ENCODE measurements at places on chromosomes 12 and 14.

DNA sequence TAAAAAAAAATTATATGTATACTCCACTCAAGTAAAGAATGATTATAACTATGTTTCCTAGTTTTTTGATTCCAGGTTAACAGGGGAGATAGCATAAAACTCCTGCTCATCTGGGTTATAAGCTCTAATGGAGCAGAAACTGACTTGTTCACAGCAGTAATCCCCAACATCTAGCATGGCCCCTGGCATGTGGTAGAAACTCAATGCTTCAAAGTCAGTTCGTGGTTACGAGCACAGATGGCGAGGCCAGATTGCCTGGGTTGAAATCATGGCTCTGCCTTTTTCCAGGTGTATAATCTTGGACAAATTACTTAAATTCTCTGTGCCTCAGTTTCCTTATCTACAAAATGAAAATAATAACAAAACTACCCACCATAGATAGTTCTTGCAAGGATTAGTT, 183.8 kb downstream of the TTC7B start:
- no peak for DNase-seq

DNA sequence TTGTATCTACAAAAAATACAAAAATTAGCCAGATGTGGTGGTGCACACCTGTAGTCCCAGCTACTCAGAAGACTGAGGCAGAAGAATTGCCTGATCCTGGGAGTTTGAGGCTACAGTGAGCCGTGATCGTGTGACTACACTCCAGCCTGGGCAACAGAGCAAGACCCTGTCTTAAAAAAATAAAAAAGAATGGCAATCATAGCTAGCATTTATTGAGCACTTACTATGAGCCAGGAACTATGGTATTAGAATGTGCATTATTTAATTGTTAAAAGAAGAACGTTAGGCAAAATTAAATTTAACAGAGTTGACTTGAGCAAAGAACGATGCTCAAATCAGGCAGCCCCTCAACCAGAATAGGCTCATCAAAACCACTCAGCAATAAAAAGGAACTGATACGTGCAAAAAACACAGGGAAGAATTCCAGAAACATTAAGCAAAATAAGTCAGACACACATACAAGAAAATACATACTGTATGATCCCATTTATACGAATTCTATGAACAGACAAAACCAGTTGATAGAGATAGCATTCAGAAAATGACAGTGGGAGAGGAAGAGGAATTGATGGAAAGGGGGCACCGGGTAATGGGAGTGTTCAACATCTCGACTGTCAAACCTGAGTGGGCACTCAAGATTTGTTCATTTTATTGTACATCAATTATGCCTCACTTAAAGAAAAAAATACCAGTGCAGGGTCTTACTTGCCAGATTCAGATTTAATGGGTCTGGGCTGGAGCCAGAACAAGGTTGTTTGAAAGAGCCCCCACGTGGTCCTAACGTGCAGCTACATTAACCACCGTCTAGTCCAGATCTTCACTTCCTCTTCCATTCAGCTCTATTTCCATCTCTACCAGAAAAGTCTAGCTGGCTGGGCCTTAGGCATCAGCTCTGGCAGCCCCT, 8.0 kb downstream of the SCNN1A start:
- DNase-seq, result peak; percentile 41

DNA sequence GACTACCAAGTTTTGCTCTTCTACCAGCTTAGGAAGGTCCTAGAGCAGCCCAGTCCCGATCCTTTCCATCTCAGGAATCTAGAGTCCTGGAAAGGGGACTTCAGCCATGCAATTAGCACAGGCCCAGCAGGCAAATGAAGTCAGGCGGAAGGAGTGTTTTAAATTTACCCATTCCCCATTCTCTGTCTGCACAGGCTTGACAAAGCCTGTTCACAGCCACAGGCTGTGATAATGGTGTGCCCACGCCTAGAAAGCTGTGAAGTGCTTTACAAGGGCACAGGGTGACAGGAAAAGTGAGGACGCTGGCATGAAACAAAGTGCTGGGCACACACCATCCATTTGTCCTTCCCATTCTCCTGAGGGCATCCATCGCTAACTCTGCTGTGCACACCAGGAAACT, 79.0 kb downstream of the PITPNM2 start:
- DNase-seq, result no peak

DNA sequence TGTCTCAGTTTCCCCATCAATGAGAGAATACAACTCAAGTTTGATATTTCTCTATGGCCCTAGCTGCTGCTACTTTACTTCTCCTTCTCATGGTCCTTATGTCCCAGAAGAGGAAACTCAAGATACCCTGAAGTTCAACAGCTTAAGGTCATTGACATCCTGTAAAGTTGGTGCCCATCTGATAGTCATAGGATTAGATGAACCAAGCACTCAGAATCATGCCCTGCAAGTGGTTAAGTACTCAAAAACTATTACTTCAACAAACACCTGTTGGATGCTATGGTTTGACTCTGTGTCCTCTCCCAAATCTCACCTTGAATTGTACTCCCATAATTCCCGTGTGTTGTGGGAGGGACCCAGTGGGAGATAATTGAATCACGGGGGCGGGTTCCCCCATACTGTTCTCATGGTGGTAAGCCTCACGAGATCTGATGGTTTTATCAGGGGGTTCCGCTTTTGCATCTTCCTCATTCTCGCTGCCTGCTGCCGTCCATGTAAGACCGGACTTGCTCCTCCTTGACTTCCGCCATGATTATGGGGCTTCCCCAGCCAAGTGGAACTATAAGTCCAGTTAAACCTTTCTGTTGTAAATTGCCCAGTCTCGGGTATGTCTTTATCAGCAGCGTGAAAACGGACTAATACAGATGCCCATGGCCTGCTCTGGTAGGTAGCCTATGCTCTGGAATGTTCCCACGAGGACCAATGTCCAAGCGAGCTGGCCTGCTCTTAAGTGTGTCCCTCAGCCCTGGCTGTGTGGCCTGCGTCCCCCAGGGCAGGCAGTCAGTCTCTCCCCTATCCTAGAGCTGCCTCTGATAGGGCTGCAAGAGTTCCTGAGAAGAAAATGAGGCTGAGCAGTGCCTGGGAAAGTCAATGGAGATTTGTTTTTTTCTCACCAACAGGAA, 18.1 kb downstream of the CAMKK2 start:
- DNase-seq, result no peak

GRCh38 chr12:77407931-77408330, 342.6 kb upstream of the E2F7 start:
- DNase-seq, result no peak

- DNase-seq, result peak; percentile 62
These were observed 441 bp downstream of the RAB5B start for GRCh38 chr12:55974308-55974730.

DNA sequence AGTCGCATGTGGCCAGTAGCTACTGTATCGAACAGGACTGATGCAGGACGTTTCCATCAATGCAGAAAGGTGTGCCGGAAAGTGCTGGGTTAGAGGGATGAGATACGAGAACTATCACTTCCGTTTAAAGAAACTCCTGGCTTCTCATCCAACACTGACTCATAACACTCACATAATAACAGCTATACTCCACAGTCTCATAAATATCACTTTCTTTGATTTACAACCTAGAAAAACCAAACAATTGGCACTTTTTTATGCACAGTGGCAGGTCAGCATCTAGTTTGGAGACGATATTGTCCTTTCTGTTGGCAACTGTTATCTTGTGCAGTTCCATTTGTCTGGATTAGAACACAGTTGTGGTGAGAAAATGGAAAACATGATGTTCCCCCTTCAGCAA, 43.4 kb downstream of the SLC25A21 start:
- no peak for DNase-seq

GRCh38 chr14:51738754-51739153, 87.0 kb downstream of the FRMD6 start:
- DNase-seq, result no peak

DNA sequence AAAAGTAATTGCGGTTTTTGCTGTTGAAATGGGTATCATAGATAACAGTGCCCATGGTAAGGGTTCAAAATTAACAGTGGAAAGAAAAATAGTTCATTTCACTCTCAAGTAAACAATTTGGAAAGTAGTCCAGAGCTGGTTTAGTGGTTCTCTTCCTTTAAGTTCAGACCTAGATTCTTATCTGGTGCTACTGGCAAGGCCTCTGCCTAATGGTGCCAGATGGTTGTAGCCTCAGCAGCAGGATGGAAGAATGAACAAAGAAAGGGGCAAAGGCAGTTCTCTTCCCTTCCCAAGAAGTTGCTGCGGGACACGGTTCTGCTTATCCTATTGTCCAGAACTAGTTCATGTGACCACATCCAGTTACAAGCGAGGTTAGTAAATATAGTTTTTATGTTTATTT, 10.5 kb downstream of the ARG2 start:
- DNase-seq, result no peak

DNA sequence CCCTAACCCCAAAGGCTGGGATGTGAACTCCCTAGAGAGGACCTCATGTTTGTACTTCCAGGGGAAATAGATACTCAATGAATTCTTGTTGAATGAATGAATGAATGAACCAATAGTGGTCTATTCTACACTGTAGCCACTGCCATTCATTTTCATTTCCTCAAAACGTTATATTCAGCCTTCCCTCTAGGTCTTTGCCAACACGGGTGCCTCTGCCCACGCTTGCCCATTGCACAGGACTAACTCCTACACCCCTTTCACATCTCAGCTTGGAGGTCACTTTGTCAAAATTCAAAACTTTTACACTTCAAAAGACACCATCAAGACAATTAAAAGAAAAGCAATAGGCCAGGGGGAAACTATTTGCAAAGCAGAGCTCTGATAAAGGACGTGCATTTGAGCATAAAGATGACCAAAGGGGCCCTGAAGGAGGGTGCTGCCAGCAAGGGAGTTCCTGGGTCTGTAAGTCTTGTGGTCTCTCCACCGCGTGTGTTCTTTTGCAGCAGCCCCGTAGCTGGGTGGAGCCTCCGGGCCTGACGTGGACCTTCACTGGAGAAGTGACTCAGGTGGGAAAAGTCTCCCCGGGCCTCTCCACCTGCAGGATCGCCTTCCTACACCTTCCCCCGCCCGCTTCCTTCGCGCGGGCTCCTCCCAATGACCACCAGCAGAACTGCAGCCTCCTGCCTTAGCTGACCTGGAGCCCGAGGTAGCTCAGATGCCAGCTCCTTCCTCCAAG, 31.5 kb downstream of the TMEM63C start:
- peak; percentile 49 for DNase-seq

- no peak for DNase-seq
These were observed 4.7 kb upstream of the C1R start for GRCh38 chr12:7096979-7097378.

DNA sequence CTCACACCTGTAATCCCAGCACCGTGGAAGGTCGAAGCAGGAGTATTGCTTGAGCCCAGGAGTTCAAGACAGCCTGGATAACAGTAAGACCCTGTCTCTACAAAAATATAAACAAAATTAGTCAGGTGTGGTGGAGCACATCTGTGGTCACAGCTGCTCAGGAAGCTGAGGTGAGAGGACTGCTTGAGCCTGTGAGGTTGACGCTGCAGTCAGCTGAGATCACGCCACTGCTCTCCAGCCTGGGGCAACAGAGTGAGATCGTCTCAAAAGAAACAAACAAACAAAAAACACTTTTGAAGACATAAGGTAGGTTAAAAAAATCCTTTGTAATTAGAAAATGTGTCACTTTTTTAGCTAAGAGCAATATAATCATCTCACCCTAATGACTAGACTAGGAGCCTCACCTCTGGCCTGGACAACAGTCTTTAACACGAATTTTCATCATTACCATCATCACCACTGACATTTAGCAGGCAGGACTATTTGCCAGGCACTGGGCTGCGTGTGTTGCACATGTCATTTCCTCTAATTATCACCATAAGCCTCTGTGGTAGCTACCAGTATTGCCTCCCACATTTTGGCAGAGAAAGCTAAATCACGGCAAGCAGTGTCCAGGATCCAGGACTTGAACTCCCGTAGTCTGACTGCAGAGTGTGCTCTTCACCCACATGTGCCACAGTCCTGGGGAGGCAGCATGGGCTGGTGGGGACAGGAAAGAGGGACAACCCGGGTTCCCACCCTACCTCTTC, 4.6 kb upstream of the SYCP3 start:
- DNase-seq, result no peak

DNA sequence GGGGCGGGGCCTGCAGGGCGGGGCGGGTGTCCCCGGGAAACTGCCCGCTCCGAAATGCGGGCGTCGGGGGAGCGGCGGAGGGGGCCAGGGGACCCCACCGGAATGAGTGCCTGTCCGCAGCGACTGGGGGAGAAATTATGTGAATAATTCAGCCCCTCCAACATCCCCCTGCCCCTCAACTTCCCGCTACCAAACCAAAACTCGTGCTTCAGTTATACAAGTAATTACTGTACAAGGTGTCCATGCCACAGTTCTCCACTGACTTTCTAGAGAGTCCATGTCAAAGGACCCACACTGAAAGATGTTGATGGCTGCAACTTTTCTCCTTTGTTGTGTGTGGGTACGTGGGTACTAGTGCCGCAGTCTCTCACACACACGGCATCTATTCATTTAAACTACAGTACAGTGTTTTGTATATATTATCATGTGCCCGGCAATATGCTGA, 414 bp upstream of the CDK17 start:
- DNase-seq, result no peak

GRCh38 chr12:125056306-125056705, 8.9 kb upstream of the AACS start:
- DNase-seq, result no peak

DNA sequence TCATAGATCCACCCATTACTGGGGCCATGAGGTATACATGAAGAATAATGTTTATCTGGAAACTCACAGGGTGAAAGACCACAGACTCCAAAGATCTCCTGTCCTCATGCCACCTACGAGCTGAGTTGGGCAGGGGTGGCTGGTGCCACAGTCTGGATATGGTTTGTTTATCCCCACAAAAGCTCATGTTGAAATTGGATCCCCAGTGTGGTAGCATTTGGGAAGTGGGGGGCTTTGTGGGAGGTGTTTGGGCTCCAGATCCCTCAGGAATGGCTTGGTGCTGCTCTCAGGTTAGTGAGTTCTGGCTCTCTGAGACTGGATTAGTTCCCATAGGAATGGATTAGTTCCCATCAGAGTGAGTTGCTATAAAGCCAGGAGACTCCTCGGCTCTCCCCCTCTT, 192.3 kb upstream of the FSCB start:
- DNase-seq, result no peak

- no peak for DNase-seq
These were observed 4.3 kb upstream of the RAPGEF3 start for GRCh38 chr12:47762850-47763465.

DNA sequence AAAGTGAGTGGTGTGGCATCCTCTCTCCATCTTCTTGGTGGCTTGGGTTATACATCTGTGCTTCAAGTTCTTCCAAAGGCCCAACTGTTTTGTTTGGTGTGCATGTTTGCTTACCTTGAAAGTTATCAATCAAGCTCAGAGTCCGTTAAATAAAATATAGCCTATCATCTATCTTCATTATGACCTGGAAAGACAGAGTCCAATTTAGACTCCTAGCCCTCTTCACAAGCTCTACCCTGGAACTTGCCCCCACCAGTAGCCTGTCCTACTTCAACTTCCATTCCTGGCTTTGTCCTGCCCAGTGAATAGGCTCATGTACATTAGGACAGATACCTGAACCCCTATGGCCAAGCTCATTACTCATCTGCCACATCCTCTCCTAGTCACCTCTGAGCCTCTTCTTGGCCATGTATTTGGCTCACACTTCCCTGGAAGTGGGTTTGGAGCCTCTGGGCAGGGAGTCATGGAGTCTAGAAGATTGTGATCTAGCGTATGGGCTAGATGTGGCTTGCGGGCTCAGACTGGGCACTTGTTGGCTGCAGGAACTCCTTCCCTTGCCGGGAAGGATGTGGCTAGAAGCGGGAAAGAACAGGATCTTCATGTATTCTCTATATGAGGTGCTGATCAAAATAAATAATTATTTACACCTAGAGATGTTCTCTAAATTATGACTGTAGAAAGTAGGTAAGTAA, 6.4 kb upstream of the SSTR1 start:
- DNase-seq, result no peak

All from colonic mucosa (tissue), 4 donors.